Activated CD4-positive, alpha-beta T cell treated with anti-CD3 and anti-CD28 coated beads for 24 hours (primary cell): ENCODE measurements at places on chromosomes 7 and 10.
A peak's percentile ranks its signal among the peaks of the same experiment; 100 is the strongest.

DNA sequence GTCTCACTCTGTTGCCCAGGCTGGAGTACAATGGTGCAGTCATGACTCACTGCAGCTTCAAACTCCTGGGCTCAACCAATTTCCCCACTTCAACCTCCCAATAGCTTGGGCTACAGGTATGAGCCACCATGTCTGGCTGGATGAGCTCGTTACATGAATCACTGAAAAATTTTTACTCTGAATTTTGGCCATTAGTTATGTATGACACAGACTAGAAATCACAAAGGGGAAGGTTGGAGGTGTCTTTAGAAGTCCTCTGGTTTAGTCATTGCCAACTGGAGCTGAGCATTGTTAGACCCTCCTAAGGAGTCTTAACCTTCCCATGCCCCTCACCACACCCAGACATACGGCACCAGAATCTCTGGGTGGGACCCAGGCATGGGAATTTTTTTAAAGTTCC, 34.7 kb downstream of the SVIL start:
- no peak for DNase-seq

- no peak for DNase-seq
These were observed 485.7 kb downstream of the PTPRN2 start for GRCh38 chr7:158101821-158102450.

DNA sequence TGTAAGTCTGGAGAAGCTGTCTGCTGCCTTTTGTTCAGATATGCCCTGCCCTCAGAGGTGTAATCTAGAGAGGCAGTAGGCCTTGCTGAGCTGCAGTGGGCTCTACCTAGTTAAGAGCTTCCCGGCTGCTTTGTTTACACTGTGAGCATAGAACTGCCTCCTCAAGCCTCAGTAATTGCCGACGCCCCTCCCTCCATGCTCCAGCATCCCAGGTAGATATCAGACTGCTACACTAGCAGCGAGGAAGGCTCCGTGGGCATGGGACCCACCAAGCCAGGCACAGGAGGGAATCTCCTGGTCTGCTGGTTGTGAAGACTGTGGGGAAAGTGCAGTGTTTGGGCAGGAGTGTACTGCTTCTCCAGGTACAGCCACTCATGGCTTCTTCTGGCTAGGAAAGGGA, 26.4 kb upstream of the CXCL12 start:
- DNase-seq, result no peak

- peak; percentile 21 for DNase-seq
These were observed 4.6 kb downstream of the TRPV6 start for GRCh38 chr7:142880876-142881505.

DNA sequence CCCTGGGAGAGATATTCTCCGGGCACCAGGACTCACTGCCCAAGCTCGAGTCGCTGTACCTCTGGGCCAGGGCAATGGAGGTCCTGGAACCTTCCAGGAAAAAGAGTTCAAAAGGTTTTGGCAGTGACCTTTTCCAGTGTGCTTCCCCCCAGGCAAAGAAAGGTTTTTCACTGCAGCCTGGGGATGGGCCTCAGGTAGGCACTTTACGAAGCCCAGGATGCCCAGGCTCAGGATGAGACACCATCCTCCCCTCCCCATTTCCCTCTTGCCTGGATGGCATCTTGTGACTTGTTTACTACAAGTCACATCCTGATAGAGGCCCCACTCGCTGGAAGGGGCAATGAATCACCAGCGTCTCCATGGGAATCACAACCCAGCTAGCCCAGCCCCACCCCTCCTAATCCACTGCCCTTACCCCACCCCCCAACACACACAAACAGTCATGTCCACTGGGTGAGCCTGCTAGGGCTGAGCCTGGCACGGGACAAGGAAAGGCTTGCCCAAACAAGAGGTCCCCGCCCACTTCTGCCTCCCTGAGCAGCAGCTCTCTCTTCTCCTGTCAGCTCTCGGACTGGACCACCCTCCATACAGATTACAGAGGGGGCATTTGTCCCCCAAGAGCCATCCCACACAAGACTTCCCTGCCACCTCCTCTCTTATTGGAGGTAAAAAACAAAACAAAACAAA, 93.8 kb upstream of the SMNDC1 start:
- DNase-seq, result no peak

DNA sequence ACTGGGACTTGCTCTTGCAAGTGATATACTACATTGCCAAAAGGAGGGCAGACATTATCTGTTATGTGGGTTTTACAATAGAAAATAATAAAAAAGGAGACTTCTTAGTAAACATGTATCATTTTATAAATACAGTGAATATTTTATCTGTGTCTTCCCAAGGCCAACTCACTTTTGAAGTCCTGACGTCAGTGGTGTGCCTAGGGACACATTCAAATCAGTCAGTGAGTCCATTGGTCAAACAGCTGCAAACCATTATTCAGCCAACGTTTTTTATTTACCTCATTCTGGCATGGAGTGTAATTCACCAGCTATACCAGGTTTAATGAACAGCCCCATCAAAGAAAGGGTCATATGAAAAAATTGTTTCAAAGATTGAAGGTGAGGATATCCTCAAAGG, 263.7 kb downstream of the IPMK start:
- DNase-seq, result no peak

DNA sequence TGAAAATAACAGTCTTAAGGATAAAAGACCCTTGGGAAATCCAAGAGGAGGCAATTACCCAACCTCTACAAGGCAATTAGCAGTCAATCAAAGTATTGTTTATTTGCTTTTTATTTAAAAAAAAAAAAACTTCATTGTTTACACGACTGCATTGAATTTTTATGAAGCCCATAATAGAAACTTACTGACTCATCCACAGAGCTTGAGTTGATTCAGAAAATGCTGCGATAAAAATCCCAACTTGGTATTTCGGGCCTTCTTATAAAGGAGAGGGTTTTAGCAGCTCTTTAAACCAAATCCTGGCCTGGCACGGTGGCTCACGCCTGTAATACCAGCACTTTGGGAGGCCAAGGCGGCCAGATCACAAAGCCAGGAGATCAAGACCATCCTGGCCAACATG, 69.2 kb upstream of the PALS2 start:
- DNase-seq, result no peak

- DNase-seq, result no peak
These were observed 142.3 kb upstream of the HPS1 start for GRCh38 chr10:98589007-98589406.

DNA sequence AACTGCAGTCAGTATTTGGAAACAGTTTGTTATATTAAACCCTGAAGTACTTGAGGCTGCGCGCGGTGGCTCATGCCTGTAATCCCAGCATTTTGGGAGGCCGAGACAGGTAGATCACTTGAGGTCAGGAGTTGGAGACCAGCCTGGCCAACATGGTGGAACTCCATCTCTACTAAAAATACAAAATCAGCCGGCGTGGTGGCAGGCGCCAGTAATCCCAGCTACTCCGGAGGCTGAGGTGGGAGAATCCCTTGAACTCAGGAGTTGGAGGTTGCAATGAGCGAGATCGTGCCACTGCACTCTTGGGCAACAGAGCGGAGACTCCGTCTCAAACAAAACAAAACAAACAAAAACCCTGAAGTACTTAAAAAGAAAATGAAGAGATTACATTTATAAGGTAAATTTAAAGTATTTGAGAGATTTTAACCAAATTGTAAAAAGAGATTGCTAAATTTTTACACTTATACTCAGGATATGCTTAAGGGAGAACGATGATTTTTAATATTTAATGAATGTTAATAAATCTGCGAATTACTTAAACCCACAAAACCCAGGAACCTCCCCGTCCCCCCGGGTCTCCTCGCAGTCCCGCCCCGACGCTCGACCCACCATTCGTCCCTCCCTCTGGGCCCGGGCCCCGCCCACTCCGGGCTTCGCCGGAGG, 425 bp upstream of the MTG1 start:
- no peak for DNase-seq
